ENCODE measurements at places on chromosomes 5 and 9.

GRCh38 chr5:14266686-14267085 is 123.5 kb downstream of the TRIO start:
- DNase-seq = no peak

DNA sequence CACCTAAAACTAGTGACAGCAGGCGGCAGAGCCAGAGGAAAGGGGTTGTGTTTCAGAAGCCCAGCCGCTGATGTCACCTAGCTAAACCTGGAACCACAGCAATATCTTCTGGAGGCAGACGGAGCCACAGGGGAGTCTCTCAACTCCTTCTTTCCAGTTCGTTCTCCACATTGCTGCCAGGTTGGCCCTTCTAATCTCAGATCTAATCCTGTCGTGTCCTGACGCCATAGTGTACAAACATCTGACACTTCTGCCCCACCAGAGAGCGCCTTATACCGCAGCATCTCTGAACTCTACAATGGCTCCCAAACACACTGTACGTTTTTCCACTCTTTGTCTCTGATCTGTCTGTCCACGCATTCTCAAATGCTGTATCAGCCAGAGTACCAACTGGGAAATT is 240.0 kb downstream of the SMARCA2 start:
- no peak for DNase-seq

GRCh38 chr5:58261605-58262004 is 198.3 kb downstream of the PLK2 start:
- no peak for DNase-seq

- DNase-seq = no peak
Observed at GRCh38 chr9:76800901-76801300, 36.7 kb downstream of the PCA3 start.

DNA sequence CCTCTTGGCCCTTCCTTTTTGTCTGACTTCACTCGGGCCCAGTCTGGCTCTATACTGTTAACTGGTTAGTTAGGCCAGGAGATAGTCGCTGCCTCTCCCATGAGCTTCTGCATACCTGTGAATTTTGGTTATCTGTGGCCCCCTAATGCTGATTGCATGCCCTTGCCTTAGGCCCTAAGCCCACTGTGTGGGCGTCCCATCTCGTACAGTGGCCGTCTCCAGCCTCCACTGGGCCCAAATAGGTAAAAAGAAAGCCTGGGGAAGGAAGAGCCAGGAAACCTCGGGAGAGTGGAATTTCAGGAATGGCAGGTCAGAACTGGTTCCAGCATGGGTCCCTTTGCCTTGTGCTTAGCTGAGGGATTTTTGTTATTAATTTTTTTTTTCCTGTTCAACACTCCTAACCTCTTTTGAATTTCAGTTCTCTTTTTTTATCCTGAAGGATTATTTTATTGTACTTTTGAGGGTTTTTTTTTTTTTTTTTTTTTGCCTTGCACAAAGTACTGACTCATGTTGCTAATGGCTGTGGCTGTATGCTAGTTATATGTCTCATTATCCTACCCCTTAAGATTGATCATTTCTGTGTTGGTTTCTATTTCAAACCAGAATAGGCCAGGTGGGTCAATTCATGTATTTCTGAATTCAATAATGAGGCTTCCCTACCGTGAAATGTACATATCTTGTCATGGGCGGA is 3.4 kb downstream of the PRRC2B start:
- DNase-seq = no peak

- DNase-seq = peak; percentile 64
Observed at GRCh38 chr5:157303667-157304327, 37.9 kb downstream of the CYFIP2 start.

GRCh38 chr9:8723195-8723594 is 923.6 kb upstream of the DMAC1 start:
- DNase-seq = no peak

DNA sequence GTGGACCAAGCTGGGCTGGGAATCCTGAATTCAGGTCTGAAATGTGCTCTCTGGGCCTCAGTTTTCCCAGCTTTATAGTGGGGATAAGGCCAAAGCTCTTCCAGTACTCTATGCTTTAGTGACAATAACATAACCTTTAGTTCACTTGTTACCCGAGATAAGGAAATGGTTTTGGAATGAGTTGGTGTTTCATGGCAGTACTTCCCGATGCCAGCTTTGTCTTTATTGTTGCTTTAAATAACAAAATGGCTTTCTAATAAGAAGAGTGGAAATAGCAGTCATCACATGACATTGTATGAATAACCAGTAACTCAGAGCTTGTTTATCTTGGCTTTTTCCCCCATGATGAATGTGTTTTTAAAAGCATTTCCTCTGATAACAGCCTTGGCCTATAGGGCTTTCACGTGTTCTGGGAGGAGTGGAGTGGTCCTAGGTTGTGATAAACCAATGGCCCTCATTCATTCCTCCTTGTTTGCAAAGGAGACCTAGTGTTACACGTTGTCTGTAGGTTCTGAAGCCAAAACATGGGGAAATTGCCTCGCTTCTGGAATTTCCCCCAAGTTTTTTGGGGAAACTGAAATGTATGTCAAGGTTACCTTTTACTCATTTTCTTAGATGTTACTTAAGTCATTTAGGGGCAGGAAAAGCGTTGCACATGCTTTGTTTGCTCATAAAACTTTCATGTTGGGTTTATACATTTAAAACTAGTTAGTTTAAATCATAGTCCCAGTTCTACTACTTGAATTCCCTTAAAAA is 53.7 kb downstream of the ZNF618 start:
- DNase-seq = no peak

DNA sequence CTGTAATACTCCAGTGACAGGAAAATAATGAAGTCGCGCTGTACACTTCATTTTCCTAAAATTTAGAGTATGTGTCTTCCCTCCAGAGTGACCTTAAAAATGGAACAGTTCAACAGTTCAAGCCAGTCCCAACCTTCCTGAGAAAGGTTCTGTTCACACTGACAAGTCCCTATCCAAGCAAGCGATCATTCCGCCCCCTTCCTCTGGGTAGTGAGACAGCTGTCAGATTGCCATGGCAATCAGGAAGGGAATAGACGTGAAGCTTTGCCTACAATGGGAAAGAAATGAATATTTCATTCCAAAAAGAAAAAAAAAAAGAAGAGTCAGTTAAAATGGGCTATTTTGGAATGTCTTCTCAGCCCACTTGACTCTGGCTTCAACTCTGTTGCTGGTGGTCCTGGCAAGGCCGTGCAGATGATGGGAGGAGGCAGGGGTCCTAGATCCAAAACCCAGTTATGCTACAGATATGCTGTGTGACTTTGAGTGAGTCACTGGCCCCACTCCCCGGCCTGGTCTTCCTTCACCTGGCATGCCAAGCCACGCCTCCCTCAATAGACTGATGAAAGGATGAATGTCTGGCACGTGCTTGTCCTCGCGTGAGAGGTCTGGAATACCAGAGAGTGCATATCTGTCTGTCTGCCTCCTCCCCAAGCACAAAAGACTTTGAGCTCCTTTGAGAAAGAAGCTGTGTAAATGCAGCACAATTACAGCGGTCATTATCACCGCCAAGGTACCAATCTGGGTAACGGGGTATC is 165.8 kb upstream of the WWC1 start:
- no peak for DNase-seq

DNA sequence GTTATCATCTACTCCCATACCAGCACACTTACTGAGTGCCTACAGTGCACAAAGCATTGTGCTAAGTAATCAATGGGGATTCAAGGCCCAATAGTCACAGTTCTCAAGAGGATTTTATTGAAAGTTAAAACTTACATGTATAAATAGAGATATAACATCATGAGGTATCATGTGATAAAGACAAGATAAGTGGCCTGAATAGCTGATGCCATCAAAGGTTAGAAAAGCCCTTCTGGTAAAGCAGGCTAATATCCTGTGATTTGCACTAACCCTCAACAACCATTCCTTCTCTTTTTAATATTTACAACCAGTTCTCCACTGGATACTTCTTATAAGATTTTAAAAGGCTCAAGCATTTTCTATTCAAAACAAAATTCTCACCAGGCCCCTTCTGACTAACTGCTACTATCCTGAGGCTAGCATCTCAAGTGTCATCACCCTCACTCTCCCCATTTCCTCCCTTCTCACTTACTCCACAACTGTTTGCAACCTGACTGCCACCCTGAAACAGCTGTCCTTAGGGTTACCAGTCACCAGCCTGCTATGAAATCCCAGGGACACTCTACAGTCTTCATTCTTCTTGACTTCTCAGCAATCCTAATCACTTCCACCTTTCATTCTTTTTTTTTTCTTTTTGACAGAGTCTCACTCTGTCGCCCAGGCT is 377.9 kb downstream of the ENC1 start:
- no peak for DNase-seq

DNA sequence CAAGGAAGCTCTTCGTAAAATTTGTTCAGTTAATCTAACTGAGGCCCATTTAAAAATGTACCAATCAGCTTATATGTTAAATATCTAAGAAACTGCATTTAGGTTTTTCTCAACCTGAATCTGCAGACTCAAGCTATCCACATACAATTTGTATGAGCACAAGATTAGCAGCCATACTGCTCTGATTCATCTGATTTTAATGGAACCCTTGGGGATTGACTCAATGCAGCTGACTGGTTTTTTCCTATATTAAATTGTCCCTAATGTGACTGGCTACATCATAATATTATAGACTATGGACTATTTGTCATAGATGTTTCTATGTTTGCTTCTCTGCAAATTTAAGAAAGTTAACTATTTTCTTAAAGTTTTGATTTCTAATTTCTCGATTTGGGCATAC is 451.0 kb upstream of the TUSC1 start:
- no peak for DNase-seq

GRCh38 chr5:96565582-96566265 is 96.5 kb upstream of the CAST start:
- peak; percentile 5 for DNase-seq

- DNase-seq = no peak
Observed at GRCh38 chr9:37964740-37965081, 60.8 kb upstream of the SLC25A51 start.

- no peak for DNase-seq
Observed at GRCh38 chr5:132277971-132278853, 16.0 kb upstream of the SLC22A4 start.

GRCh38 chr9:107919263-107919662 is 429.7 kb upstream of the KLF4 start:
- DNase-seq = no peak

GRCh38 chr9:72726947-72727346 is 205.5 kb downstream of the TMC1 start:
- DNase-seq = no peak

DNA sequence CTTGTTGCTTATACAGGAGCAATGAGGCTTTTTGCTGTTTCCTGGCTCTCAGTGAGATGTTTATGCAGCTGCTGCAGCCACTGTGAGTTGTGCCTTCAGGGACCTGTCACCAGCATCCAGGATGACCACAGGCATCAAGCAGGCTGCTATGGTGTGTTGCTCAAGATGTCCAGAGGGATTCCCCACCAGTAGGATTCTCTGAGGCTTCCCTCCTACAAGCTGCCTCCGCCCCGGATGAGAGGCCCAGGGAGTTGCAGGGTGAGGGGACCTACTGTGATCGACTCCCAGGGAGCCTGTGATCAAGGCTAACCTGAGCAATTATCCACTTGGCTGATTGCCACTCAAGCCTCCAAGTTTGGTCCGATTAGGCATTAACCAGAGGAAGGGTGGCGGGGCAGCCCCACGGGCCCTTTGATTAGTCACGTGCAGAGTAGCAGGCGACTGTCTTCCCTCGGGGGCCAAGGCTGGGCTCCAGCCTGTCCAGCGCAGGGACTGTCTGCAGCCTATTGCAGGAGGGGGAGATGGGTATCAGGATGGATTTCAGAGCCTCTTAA is 1.8 kb upstream of the FAT2 start:
- no peak for DNase-seq

DNA sequence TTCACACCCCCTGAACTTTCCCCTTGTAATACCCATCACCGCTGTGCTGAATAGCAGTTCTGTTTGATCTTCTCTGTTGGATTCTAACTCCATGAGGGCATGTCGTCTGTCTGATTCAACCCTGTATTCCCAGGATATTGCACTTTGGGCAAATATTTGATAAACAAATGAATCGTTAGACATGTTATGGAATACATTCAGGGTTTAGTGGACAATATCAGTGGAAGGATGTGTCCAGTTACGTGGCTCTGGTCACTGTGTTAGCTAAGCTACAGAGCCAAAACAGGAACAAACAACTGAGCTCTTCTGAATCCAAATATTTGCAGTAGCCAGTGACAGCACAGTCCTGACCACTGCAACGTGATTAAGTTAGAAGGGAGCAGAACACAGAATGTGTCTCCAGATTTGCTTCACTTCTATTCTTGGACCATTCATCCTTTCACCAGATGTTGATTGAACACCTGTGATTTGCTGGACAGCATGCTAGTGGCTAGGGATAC is 13.2 kb downstream of the ANGPTL2 start:
- DNase-seq = no peak

DNA sequence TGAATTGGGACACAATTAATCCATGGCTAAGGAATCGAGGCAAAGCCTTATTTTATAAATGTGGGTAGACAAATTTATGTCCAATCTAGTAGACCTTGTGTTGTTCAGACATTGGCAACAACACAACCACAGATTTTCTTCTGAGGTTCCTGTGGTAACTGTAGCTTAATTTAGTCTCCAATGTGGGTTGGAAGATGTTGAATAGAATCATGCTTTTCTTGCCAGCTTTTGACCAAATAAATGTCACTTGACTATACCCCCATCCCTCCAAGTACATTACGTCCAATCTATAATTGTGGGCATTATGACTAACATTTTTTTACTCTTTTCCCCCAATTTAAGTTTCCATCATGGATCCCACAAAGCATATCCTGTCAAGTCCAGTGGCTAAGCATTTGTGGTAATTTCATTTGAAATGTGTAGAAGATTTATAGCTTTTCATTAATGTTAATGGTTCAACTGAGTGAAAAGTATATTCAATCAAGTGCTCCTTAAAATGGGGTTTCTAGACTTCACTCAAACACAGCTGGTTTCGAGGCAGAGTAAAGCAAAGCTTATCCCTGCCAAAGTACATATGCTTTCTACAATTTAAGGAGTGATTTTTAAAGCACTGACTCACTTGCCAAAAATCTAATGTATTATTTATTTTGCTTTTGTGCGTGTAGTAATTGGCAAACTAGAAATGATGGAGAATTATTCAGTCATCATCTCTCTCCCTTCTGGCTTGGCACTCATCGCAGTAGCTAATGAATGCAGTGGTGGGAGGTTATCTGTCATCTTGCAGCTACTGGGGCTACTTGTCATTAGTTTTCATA is 141.8 kb downstream of the FAM174A start:
- no peak for DNase-seq

- no peak for DNase-seq
Observed at GRCh38 chr5:69498384-69498783, 5.8 kb downstream of the OCLN start.

GRCh38 chr5:176863765-176864098 is 35.4 kb downstream of the HK3 start:
- DNase-seq = no peak
